ENCODE measurements at places on chromosomes 7 and 10.
A peak's percentile ranks its signal among the peaks of the same experiment; 100 is the strongest.

DNA sequence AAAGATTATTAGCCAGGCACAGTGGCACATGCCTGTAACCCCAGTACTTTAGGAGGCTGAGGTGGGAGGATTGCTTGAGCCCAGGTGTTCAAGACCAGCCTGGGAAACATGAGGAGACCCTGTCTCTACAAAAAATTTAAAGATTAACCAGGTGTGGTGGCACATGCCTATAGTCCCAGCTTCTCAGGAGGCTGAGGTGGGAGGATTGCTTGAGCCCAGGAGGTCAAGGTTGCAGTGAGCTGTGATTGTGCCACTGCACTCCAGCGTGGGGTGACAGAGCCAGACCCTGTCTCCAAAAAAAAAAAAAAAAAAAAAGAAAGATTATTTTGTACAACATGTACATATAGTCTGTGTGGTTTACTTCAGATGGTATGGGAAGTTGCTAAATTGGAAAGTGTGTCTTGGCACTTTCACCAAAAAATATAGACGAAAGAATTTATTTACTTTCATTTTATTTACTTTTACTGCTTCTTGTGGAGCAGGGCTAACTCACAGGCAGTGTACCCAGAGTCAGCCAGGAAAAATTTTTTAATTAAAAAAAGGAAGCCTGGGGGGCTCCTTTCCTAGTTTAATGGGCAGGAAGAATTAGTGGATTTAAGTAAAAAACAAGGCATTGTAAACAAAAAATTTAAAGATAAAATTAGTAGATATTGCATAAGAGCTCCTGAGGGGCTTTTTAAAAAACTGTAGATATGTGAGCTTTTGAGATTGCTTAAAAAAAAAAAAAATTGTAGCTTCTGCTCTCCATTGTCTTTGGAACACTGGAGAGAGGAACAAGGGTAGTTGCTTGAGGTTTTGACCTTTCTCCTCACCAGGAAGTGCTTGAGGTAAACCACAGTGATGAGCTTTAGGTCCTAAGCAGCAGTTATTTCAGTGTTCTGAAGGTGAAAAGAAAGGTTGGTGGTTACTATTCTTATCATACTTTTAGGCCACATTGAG, 44.6 kb upstream of the VDAC2 start:
- DNase-seq: peak; percentile 61

GRCh38 chr10:61937631-61938351, 36.3 kb downstream of the ARID5B start:
- DNase-seq: no peak

DNA sequence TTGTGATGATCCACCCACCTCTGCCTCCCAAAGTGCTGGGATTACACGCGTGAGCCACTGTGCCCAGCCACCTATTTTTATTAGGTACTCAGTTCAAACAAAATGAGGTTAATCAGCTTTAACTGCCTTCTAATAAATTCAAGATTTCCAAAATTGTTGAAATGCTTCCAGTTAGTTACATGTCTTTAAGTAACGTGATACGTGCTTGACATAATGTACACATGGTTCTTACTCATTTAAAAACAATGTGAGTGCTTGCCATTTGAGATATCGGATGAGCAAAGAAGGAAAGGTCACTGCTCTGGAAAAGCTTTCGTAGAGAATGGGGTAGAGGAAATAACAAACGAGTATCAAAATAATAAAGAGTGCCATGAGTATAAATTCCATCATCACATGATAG, 83.6 kb downstream of the KMT2E start:
- DNase-seq: no peak

GRCh38 chr7:66739953-66740301, 606 bp upstream of the RABGEF1 start:
- no peak for DNase-seq

DNA sequence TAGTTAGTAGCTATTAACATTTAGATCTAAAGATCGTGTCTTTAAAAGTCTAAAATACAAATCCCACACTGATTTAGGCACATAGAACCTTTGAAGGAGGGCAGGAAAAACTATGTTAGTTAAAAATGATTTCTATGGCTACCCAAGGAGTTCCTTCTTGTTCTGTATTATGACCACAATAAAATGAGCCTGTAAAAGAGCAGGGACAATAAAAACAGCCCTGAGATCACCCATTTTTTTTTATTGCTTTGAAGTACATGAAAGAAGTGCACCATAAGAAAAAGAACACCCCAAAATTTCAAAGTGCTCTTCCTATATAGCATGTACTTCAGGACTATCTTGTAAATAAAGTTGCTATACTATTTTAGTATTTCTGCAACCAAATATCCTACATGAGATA, 29.8 kb downstream of the RTKN2 start:
- DNase-seq: no peak

DNA sequence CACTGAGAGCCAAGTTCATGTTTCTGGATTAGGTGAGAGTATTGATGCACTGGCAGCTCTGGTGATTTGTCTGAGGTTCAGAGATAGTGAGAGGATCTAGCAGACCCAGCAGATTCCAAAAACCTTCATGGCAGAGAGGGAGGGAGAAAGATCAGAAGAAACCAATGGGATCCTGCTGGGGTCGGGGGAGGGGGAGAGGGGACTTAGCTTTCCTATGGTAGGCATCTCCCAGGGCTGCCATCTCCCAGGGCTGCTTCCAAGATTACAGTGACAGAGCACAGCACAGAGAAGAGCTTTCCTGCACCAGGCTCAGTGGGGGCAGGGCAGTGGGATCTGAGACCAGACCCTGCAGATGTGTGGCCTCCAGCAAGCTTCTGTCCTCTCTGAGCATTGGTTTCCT, 76.8 kb upstream of the GDF10 start:
- no peak for DNase-seq

GRCh38 chr10:99681553-99681952, 22.2 kb downstream of the ENTPD7 start:
- DNase-seq: no peak

- DNase-seq: no peak
These were observed 60.8 kb upstream of the DOCK1 start for GRCh38 chr10:126844406-126844805.

GRCh38 chr7:1714583-1715330, 44.7 kb downstream of the ELFN1 start:
- DNase-seq: no peak

GRCh38 chr10:97067716-97068391, 117.9 kb downstream of the SLIT1 start:
- DNase-seq: no peak

DNA sequence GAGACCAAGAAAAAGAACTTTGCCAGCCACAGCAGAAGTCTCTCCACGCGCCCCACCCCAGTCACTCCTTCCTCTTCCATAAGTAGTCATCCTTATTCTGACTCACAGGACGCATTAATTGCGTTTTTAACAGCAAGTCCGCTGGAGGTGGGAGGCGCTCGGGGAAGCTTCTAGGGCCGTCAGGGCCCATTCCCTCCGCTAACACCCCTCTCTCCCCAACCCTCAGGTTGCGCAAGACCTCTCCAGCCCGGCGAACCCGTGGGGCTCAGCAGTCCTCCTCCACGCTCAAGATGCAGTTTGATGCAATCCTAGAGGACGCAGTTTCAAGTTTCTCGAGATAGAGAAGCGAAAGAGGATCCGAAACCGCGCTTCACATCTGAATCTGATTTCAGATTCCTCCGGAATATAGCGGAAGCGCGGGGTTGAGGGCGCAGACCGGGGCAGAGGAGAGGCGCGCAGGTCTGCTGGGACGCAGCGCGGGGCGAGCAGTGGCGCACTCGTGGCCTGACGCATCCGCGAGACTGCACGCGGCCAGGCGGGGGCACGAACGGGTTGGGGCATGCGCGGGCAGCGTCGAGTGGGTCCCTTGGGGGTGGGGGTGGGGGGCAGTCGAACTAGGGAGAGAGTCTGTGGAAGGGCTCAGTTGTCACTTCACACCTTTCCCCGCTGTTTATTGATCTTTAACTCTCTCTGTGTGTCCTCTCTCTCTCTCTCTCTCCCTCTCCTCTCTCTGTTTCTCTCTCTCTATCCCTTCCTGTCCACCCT, 37.8 kb upstream of the PSAP start:
- DNase-seq: peak; percentile 94

- DNase-seq: no peak
These were observed 58.6 kb downstream of the COL13A1 start for GRCh38 chr10:69860271-69860670.

DNA sequence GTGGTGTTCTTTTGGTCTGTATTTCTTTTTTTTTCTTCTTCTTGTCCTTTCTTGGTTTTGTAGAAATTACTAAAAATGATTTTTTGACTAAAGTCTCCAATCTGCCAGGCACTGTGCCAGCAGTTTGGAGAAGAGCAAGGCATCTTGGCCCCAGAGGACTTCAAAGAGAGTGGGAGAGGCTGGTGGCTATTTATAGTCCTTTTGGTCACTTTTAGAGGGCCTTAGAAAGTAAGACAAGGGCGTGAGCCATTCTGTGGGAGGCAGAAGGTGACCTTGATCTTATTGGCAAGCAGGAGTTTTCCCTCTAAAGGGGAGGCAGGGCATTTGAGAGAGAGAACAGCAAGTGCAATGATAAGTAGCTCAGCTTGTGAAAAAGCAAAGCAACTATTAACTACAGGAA, 211.9 kb downstream of the GALNT17 start:
- DNase-seq: no peak

GRCh38 chr7:70472601-70473237, 659.2 kb upstream of the GALNT17 start:
- no peak for DNase-seq

DNA sequence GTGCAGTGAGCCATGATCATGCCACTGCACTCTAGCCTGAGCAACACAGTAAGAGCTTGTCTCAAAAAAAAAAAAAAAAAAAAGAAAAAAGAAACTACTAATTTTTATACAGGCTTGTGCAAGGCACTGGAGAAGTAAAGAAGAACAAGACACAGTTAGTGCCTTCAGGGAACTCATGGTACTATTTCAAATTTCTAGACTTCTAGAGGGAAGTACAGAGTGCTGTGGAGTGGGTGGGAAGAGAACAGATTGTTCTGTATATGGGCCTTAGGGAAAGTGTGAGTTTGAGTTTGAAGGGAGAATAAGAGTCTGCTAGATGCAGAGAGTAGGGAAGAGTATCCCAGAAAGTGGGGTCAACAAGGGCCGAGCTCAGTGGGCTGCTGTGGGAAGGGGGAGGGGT, 234.8 kb downstream of the PHTF2 start:
- no peak for DNase-seq

GRCh38 chr7:123569352-123570010, 11.9 kb upstream of the NDUFA5 start:
- no peak for DNase-seq

- no peak for DNase-seq
These were observed 70.8 kb downstream of the CFTR start for GRCh38 chr7:117550625-117551024.

Data from GM06990 (cell line).